ENCODE measurements at places on chromosomes 4 and X. TPM values are rescaled to one million over a fixed set of nuclear protein-coding genes. Genes with fewer than 3 reads are reported as not detected.
A peak's percentile ranks its signal among the peaks of the same experiment; 100 is the strongest.

- no peak overlapping the region for H3K27ac ChIP-seq
- peaks cover 19% of the 10 kb centered on the region for H3K4me1 ChIP-seq
- no peak overlapping the region for H3K4me3 ChIP-seq
- H3K27me3 ChIP-seq: peaks cover 32% of the 10 kb centered on the region
These were observed 1.8 kb upstream of the HS3ST1 start for GRCh38 chr4:11430536-11430935.

DNA sequence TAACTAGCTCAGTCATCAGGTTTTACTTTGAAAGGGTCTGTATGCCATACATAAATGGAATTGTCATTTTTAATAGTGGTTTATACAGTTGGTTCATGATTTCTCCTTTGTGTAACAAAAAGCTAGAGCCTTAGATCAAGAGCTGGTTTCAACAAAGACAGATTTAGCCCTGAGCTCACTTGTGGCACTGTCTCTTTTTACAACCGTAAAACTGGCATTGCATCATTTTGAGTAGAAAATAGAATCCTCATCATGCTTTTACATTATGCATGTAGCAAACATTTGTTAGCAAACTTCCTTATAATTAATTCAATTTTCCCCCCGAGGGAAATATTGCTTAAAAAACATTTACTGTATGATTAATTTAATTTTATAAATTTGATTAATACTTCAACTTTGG, 1871.5 kb downstream of the ARAP2 start:
- no peak overlapping the region for H3K4me3 ChIP-seq
- H3K4me1 ChIP-seq: no peaks in the 10 kb centered on the region
- no peak overlapping the region for H3K27ac ChIP-seq
- no peak for DNase-seq

GRCh38 chrX:30779453-30780030, 109.5 kb downstream of the TAB3 start:
- no peaks in the 10 kb centered on the region for H3K4me1 ChIP-seq
- no peaks in the 10 kb centered on the region for H3K27me3 ChIP-seq
- no peak for DNase-seq
- no peaks in the 10 kb centered on the region for H3K36me3 ChIP-seq

DNA sequence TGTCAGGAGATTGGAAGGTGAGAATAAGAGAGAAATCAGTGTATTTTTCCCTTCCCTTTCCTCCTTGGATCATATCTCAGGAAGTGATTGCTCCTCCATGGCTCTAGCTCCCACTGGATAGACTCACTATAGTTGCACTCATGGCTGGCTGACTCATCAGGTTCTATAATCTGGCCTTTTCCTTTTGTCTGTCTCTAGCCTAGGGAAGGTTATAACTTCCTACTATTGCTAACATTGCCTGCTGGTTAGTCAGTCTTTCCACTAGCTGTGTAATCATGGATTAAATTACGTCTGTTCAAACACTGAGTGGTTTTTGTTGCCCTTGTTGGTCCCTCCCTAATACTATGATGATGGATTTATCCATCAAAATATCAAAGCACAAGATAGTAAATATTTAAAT, 195.5 kb upstream of the VEGFC start:
- H3K4me1 ChIP-seq: no peaks in the 10 kb centered on the region
- no peak for DNase-seq
- no peaks in the 10 kb centered on the region for H3K27me3 ChIP-seq
- H3K27ac ChIP-seq: no peak overlapping the region
- H3K36me3 ChIP-seq: no peaks in the 10 kb centered on the region

DNA sequence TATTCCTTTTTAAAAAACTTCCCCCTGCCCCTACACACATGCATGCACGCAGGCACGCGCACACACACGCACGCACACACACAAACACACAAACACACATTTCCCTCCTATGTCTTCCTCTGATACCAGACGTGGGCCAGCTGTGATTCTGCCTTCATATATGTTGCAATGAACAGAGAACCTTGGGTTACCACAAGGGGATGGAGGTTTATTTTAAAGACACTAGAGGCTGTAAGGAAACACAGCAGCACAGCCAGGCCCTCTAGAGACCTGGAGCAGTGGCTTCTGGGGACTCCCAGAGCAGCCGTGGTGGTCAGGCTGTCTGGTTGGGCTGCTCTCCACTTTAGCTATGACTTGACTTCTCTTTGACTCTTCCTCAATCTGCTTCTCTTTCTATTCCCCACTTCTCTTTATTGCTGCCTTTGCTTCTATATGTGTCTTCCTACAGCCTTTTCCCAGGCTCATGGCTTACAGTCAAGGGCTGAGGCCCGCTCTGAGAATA, 3.2 kb upstream of the TLR10 start:
- H3K36me3 ChIP-seq: no peaks in the 10 kb centered on the region
- no peaks in the 10 kb centered on the region for H3K27me3 ChIP-seq
- no peaks in the 10 kb centered on the region for H3K4me1 ChIP-seq
- no peak overlapping the region for H3K4me3 ChIP-seq

DNA sequence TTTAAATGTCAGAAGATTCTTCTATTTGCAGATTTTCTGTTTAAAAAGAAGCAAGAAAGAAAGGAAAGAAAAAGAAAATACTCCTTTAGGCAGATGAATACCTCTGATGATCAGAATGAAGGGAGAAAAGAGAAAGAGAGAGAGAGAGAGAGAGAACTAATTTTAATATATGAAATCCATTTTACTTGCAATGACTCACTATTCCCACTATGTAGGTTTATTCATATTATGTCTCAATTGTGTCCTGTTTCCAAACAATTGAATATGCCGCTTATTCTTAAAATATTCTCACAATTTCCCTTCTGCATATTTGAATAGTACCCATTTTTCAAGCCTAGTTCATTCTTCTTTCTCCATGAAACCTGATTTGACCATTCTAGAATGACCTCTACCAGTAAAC, 11.7 kb downstream of the MEPE start:
- no peak for DNase-seq
- H3K27me3 ChIP-seq: no peaks in the 10 kb centered on the region
- no peak overlapping the region for H3K27ac ChIP-seq
- H3K4me3 ChIP-seq: no peak overlapping the region

- H3K4me3 ChIP-seq: no peak overlapping the region
- no peaks in the 10 kb centered on the region for H3K4me1 ChIP-seq
- H3K36me3 ChIP-seq: no peaks in the 10 kb centered on the region
- no peak overlapping the region for H3K27ac ChIP-seq
These were observed 69.9 kb downstream of the COX7B2 start for GRCh38 chr4:46839128-46839527.

- H3K36me3 ChIP-seq: no peaks in the 10 kb centered on the region
- H3K4me1 ChIP-seq: no peaks in the 10 kb centered on the region
- DNase-seq: no peak
- no peaks in the 10 kb centered on the region for H3K27me3 ChIP-seq
These were observed 256.1 kb upstream of the ADGRL3 start for GRCh38 chr4:60944060-60944459.

DNA sequence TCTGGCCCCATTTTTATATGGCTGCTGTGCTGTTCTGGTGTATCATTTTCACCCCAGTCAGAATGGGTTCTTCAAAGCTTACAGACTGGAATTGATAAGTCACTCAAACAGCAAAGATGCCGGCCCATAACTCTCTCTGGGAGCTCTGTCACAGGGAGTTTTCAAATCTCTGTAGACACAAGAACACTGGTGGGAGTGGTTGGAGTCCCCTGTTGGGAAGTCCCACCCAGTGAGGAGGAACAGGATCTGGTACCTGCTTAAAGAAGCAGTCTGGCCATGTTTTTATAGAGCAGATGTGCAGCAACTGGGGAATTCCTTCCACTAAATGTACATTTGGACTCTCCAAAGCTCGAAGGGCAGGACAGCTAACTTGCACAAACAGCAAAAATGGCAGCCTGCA, 69.3 kb upstream of the UGT2B7 start:
- no peak overlapping the region for H3K4me3 ChIP-seq
- no peaks in the 10 kb centered on the region for H3K27me3 ChIP-seq
- H3K36me3 ChIP-seq: no peaks in the 10 kb centered on the region

DNA sequence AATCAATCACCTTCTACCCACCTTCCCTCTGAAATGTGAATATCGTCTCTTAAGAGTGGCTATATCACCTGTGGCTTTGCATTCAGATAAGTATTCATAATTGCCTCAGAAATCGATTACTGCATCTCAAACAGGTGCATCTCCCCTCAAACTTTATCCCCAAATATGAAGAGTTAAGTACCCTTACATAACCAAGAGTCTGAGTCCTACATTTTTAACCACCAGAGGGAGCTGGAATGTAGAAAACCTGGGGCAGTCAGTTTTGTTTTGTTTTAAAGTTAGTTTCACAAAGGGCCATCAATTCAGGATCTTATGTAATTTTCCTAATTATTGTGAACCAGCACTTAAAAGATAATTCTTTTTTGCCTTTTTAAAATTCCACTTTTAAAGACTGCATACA, 5.7 kb downstream of the TCEANC start:
- peaks cover 12% of the 10 kb centered on the region for H3K36me3 ChIP-seq
- DNase-seq: no peak
- no peak overlapping the region for H3K4me3 ChIP-seq
- H3K27me3 ChIP-seq: no peaks in the 10 kb centered on the region
- H3K4me1 ChIP-seq: peaks cover 13% of the 10 kb centered on the region

DNA sequence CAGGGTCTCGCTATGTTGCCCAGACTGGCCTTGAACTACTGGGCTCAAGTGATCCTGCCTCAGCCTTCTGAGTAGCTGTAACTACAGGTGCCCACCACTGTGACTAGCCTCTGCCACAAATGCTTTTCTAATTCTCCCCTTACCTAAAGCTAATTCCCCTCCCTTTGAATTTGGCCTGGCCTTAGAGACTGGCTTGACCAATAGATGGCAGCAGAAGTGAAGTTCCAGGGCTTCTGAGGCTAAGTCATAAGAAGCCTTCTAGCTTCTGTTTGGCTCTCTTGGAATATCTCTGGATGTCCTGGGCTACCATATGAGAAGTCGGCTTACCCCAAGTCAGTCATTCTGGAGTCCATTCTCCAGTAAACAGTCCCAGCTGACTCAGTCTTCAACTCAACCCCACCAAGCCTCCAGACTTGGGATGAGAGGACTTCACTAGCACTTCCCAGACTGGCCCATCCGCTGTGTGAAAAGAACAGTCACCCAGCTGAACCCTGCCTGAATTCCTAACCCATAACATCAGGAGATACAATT, 61.0 kb downstream of the HPRT1 start:
- no peak overlapping the region for H3K4me3 ChIP-seq
- H3K36me3 ChIP-seq: no peaks in the 10 kb centered on the region
- no peaks in the 10 kb centered on the region for H3K4me1 ChIP-seq

DNA sequence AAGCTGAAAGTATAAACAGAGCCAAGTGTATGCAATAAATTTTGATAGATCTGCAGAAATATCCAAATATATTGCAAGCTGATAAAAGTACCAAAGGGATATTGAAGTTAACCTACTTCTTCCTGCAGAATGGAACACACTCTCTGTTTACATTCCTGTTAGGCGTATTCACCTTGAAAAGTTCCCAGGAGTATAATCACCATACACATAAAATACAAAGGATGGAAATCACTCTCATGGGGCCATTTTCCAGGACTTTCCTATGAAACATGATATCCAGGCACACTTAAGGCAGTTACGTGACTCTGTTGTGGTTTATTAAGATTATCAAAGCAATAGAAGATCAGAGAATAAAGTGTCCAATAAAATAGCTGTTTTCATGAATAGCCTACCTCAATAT, 1142.3 kb downstream of the NLGN4X start:
- H3K27me3 ChIP-seq: no peaks in the 10 kb centered on the region
- H3K27ac ChIP-seq: no peak overlapping the region
- no peak overlapping the region for H3K4me3 ChIP-seq
- no peak for DNase-seq
- H3K36me3 ChIP-seq: no peaks in the 10 kb centered on the region

- no peak overlapping the region for H3K4me3 ChIP-seq
- no peak for DNase-seq
- no peak overlapping the region for H3K27ac ChIP-seq
- peaks cover 9% of the 10 kb centered on the region for H3K36me3 ChIP-seq
- no peaks in the 10 kb centered on the region for H3K27me3 ChIP-seq
These were observed 7.0 kb downstream of the VAMP7 start for GRCh38 chrX:155888139-155888538.

DNA sequence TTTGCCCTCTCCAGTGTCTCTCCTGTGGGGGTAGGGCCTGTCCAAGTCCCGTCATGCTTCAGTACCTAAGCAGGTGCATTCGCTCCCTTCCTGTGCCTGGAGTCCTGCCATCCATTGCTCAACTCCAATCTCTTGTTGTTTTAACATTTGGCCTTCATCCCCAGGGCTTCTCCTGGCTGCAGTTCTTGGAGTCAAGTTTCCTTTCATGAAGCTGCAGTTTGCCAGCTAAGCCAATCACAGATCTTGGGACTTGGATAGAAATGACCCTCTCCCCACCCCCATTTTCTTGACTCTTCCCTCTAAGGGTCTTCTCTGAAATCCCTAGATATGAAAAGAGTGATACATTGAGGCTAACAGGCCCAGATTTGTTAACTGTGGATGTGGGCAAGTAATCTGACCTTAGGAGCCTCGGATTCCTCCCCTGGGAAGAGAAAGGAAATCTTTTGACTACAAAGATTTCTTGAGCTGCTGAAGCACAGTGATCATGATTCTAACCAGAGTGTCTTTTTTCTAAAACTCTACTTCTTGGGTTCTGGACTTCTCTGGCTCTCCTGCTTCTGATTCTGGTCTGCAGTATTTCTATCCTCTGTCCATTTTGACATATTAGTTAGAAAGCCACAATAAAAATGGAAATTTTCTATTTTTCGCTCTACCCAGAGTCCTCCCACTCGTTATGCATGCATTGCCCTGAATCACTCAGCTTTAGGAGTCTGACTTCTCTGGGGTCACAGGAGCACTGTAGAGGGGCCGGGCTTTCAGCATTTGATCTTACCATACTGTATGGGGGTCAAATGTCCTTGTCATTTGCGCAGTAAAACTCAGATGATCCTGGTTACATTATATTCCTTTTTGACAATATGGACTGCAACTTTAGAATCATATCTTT, 61.0 kb downstream of the CHRNA9 start:
- no peaks in the 10 kb centered on the region for H3K27me3 ChIP-seq
- DNase-seq: peak; percentile 83
- H3K4me3 ChIP-seq: no peak overlapping the region
- H3K27ac ChIP-seq: peak overlapping the region; percentile 34
- H3K36me3 ChIP-seq: no peaks in the 10 kb centered on the region

OPRPN gene
- not detected for total RNA-seq

EMD gene
- 50.9 TPM for total RNA-seq

XK gene
- 2.2 TPM for total RNA-seq

MGARP gene
- total RNA-seq: not detected

CXorf66 gene
- not detected for total RNA-seq

GPR78 gene
- 0.21 TPM for total RNA-seq

Measured in lower lobe of right lung (tissue), 2 donors.